ENCODE measurements at places on chromosomes 16 and 17. TPM values are rescaled to one million over a fixed set of nuclear protein-coding genes. Genes with fewer than 3 reads are reported as not detected.
A peak's percentile ranks its signal among the peaks of the same experiment; 100 is the strongest.

SLC38A8 gene
- total RNA-seq: not detected

CFAP119 gene
- 0.37 TPM for total RNA-seq

MMP2 gene
- 136 TPM for total RNA-seq

YBX2 gene
- total RNA-seq: 3.0 TPM

SEC14L5 gene
- 0.28 TPM for total RNA-seq

SULT1A4 gene
- 18.2 TPM for total RNA-seq

CETP gene
- total RNA-seq: not detected

HS3ST6 gene
- not detected for total RNA-seq

- no peak overlapping the region for H3K27ac ChIP-seq
- H3K4me1 ChIP-seq: no peaks in the 10 kb centered on the region
- peaks cover 51% of the 10 kb centered on the region for H3K27me3 ChIP-seq
- no peak overlapping the region for H3K4me3 ChIP-seq
These were observed 5.1 kb upstream of the NPTX1 start for GRCh38 chr17:80481284-80482057.

DNA sequence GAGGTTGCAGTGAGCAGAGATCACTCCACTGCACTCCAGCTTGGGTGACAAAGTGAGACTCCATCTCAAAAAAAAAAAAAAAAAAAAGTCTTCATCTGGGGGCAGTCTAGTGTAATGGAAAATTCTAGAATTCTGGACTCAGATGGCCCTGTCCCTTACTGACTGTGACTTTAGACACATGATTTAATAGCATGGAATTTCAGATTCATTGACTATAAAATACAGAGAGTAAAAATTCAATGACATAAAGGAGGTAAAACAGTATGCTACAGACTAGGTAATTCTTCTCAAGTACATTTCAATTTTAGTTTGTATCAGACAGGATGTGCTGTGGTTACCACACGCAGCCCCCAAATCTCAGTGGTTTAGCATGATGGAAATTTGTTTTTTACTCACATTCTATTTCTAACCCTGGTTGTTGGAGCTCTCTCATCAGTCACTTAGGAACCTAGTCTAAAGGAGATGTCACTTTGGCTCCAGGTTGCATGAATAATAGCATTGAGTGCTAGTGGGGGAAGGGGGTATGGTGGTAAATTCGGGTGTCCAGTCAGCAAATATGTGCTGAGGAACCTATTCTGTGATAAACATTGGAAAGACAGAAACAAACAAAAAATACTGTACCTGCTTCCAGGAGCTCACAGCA, 444.0 kb downstream of the XYLT1 start:
- no peak overlapping the region for H3K4me3 ChIP-seq
- H3K27ac ChIP-seq: no peak overlapping the region
- DNase-seq: no peak
- H3K36me3 ChIP-seq: no peaks in the 10 kb centered on the region
- no peaks in the 10 kb centered on the region for H3K4me1 ChIP-seq

- no peaks in the 10 kb centered on the region for H3K27me3 ChIP-seq
- H3K36me3 ChIP-seq: no peaks in the 10 kb centered on the region
- no peak for DNase-seq
- no peak overlapping the region for H3K27ac ChIP-seq
- H3K4me1 ChIP-seq: peaks cover 36% of the 10 kb centered on the region
- no peak overlapping the region for H3K4me3 ChIP-seq
These were observed 114.2 kb downstream of the METRNL start for GRCh38 chr17:83193336-83194185.

DNA sequence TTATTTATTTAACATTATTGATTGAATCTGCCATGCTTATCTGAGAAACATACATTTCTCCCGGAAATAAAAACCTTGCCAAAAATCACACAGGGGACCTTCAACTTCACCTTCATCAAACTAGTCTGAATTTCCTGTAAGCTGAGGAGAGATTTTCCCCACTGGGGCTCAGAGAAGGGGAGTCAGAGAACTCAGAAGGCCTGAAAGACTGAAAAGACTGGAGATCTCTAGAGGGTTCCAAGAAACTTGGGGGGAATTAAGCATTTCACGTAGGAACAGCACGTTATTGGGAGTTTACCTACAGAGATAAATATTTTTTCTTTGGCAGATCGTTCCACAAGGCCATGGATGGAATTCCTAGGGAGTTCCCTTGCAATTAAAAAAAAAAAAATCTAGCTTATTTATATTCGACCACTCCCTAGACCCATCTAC, 528 bp upstream of the NOL11 start:
- no peaks in the 10 kb centered on the region for H3K27me3 ChIP-seq
- H3K4me1 ChIP-seq: peaks cover 20% of the 10 kb centered on the region
- H3K27ac ChIP-seq: peak overlapping the region; percentile 88
- H3K4me3 ChIP-seq: peak overlapping the region; percentile 73
- H3K36me3 ChIP-seq: peaks cover 20% of the 10 kb centered on the region

DNA sequence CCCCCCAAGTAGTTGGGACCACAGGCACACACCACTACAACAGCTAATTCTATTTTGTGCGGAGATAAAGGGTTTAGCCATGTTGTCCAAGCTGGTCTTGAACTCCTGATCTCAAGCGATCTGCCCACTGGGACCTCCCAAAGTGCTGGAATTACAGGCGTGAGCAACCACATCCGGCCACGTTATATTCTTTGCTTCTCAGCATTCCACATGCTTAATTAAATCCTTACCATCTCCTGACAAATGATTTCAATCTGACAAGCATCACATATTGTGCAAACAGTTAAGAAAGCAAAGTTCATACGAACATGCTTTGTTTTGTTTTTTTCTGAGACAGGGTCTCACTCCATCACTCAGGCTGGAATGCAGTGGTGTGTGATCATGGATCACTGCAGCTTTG, 18.2 kb downstream of the HIGD1B start:
- no peaks in the 10 kb centered on the region for H3K27me3 ChIP-seq
- H3K27ac ChIP-seq: no peak overlapping the region
- no peak overlapping the region for H3K4me3 ChIP-seq
- DNase-seq: no peak

- H3K36me3 ChIP-seq: no peaks in the 10 kb centered on the region
- no peaks in the 10 kb centered on the region for H3K4me1 ChIP-seq
- DNase-seq: no peak
- H3K27ac ChIP-seq: no peak overlapping the region
These were observed 1334.8 kb downstream of the CDH11 start for GRCh38 chr16:63787014-63787413.

- H3K4me3 ChIP-seq: no peak overlapping the region
- H3K4me1 ChIP-seq: peaks cover 7% of the 10 kb centered on the region
- H3K36me3 ChIP-seq: no peaks in the 10 kb centered on the region
- no peaks in the 10 kb centered on the region for H3K27me3 ChIP-seq
- H3K27ac ChIP-seq: no peak overlapping the region
These were observed 4.7 kb upstream of the EIF1 start for GRCh38 chr17:41684035-41684434.

Measured in right atrium auricular region (tissue), 2 donors.